ENCODE measurements at places on chromosomes 16 and 17.

DNA sequence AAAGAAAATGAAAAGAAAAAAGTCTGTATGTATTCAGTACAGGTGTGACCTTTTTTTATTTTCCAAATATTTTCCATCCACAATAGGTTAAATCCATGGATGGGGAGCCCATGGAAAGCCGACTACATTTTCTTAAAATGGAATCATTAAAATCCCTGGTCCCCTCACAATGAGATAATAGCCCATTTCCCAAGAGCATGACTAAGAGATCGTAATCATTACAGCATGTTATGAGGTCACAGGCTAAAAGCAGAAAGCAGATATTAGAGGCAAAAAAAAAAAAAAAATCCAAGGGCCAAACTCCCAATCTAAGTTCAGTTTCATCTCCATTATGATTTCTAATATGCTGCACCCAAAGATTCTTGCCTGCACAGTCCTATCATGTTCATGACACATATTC, 44.7 kb downstream of the CYTH1 start:
- no peak for DNase-seq

GRCh38 chr17:31060791-31061550, 33.8 kb upstream of the NF1 start:
- DNase-seq: no peak

DNA sequence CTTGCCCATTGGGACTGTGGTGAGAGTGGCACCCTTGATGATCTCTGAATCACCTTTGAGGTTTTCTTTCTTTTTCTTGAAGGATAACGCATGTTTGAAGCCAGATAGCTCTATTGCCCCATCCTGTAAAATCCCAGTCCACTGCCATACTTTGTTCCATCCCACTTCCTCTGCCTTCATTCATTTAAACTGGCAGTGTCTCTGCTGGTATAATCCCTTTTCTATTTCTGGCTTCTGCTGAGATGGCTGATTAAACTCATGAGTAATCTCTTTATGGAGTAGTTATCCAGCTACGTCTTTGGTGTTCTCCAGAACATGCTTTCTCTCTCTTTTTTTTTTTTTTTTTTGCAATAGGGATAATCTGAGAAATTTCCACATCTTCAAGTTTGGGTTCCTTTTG, 656.5 kb upstream of the SALL1 start:
- DNase-seq: no peak

DNA sequence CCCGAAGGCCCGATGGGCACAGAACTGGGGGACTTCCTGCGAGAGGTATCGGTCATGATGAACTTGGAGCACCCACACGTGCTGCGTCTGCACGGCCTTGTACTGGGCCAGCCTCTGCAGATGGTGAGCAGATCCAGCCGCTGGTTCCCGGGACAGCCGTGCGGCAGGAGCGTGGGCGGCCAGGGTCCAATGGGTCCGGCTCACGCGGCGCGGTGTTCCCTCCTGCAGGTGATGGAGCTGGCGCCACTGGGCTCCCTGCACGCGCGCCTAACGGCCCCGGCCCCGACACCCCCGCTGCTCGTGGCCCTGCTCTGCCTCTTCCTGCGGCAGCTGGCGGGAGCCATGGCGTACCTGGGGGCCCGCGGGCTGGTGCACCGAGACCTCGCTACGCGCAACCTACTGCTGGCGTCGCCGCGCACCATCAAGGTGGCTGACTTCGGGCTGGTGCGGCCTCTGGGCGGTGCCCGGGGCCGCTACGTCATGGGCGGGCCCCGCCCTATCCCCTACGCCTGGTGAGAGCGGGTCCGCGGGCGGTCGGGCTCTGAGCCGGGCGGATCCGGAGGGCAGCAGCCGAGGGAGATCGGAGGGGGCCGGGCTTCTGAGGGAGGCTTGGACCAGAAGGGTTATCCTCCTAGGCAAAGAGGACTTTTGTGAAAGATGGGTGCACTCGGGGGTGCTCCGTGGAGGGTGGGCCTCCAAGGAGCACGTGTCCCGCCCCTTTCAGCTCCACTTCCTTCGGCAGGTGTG, 3.0 kb downstream of the TNK1 start:
- DNase-seq: no peak

- DNase-seq: no peak
Measured at GRCh38 chr17:81902653-81903414, 796 bp downstream of the NPB start.

DNA sequence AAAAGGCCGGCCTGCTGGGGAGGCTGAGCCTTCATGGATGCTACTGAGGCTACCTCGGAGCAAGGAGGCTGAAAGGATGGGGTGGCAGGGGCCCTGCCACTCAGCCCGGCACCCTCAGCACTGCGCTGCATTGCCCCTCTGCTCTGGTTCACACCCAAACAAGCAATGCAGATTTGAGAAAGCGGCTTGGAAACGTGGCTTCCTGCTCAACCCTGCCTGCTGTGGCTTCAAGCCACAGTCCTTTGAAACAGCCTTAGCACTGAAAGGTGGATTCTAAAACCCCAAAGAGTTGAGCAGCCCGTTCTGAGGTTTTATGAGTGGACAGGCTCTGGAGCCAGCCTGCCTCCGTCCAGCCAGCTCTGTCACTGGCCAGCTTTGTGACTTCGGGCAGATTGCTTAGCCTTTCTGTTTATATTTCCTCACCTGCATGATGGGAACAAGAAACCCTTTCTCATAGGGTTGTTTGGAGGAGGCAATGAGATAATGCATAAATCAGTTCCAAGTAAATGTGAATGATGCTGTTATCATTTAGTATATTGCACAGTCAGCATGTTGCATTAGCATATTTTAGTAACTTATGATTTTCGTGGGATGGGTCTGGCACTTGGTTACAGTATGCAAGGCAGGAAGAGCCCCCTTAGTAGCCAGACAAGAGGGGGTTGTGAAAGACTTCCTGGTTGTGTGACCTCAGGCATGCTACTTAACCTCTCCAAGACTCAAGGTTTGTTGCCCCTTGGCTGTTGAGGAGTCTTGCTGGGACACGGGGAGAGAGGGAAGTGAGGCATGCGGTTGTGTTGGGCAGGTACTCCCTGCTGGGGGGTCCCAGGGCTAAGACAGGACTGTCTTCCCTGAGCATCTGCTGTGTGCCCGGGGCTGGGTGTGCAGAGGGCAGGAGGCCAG, 23.6 kb downstream of the CRISPLD2 start:
- no peak for DNase-seq

DNA sequence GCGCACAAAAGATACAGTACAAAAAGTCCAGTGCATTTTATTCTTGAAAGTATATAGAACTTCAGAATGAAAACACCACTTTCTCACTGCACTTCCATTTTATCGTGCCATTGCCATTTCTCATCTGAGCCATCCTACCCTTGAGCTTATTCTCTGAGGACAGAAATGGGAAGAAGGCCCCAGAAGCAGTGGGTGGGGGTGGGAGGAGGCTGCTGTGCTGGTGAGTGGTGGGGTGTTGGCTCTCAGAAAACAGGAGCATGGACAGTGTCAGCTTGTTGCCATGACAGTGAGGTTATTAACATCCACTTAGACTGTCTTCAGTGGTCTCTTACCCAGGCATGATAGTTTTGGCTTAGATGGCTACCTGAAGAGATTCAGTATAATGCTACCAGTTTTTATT, 4.5 kb downstream of the ATMIN start:
- no peak for DNase-seq

- DNase-seq: no peak
Measured at GRCh38 chr16:2460391-2460713, 443 bp downstream of the TEDC2 start.

- no peak for DNase-seq
Measured at GRCh38 chr17:5943232-5943631, 126.9 kb upstream of the WSCD1 start.

DNA sequence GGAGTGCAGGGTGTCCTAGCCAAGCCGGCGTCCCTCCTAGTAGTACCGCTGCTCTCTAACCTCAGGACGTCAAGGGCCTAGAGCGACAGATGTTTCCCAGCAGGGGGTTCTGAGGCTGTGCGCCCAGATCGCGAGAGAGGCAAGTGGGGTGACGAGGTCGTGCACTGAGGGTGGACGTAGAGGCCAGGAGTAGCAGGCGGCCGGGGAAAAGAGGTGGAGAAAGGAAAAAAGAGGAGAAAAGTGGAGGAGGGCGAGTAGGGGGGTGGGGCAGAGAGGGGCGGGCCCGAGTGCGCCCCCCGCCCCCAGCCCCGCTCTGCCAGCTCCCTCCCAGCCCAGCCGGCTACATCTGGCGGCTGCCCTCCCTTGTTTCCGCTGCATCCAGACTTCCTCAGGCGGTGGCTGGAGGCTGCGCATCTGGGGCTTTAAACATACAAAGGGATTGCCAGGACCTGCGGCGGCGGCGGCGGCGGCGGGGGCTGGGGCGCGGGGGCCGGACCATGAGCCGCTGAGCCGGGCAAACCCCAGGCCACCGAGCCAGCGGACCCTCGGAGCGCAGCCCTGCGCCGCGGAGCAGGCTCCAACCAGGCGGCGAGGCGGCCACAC, at the start of gene MMP2:
Gene MMP2 (plus strand): TSS at position 372 of the 603 bp plus-strand sequence. CDS start 282 bp downstream, outside the sequence.
- no peak for DNase-seq

- no peak for DNase-seq
Measured at GRCh38 chr17:16980061-16980460, 8.1 kb upstream of the TNFRSF13B start.
